Stimulated activated CD4-positive, alpha-beta T cell treated with anti-CD3 and anti-CD28 coated beads, Interleukin-4, amount 100 ng/mL, for 48 hours (primary cell): ENCODE measurements at places on chromosomes 1 and 21.
A peak's percentile ranks its signal among the peaks of the same experiment; 100 is the strongest.

GRCh38 chr1:117659550-117660270 is 53.9 kb downstream of the TENT5C start:
- no peak for DNase-seq

DNA sequence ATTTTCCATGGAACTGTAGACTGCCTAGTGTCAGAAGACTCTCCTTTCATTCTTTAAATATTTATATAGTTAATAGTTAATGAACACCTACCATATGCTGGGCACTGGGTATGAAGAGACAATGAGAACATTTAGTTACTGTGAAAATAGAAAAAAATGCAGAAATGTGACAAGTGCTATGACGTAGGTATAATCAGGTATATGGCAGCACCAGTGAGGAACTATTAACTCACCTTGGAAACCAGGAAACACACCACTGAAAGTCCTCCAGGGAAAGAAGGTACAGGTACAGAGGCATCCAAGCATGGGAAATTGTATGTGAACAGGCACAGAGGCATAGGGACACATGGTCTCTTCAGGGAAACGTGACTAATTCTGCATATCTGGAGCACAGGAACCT is 42.3 kb downstream of the DPT start:
- no peak for DNase-seq

DNA sequence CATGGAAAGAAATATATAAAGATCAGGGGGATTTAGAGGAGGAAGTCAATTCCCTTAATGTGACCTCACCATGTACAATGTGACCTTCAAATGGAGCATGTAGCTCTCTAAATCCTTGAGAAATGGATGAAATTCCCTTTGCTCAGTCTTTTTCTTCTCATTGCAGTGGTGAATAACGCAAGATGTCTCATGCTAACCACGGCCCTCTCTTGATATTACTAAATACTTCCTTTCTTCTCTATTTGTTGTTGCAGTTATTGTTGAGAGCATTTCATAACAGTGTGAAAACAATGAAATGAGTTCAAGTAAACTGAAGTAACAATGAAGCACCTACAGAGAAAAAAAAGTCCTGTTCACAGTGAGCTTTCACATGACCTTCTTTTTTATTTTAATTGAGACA is 55.6 kb downstream of the ZNF281 start:
- no peak for DNase-seq

- DNase-seq, result no peak
Observed at GRCh38 chr1:158685085-158685484, 1.4 kb downstream of the SPTA1 start.

GRCh38 chr1:50110151-50110550 is 1.4 kb downstream of the ELAVL4 start:
- DNase-seq, result no peak

- DNase-seq, result no peak
Observed at GRCh38 chr1:162541619-162542141, 19.8 kb upstream of the UAP1 start.

DNA sequence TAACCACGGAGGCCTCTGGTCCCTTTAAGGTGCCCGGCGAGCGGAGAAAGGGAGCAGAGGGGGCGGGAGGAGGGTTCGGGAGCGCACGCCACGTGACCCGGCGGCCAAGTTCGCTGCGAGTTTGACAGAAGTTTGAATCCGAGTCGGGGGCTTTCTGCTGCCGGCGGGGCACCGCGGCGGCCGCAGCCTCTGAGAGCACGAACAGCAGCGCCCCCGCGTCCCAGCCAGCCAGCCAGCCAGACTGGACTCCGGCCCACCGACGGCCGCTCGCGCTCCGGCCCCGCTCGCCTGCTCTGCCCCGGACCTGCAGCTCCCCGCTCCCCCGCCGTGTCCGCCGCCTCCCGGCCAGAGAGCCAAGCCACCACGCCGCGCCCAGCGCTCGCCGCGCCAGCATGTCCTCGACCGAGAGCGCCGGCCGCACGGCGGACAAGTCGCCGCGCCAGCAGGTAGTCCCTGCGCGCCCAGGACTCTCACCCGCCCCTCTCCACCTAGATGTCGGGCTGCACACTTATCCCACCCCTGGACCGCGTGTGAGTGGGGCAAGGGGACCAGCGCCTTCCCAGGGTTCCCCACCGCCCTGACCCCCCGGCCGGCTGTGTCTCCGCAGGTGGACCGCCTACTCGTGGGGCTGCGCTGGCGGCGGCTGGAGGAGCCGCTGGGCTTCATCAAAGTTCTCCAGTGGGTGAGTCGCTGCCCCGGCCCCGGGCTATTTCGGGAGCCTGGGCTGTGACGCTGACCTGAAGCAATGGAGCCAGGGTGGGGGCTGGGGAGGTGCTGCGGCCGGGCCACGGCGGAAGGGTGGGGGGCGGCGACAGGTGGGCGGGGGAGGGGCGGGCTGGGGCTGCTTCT is at the start of gene SYPL2:
SYPL2 (plus strand) TSS at position 95 of the 849 bp plus-strand sequence; CDS start at position 393, 298 bp downstream.
- DNase-seq, result no peak

DNA sequence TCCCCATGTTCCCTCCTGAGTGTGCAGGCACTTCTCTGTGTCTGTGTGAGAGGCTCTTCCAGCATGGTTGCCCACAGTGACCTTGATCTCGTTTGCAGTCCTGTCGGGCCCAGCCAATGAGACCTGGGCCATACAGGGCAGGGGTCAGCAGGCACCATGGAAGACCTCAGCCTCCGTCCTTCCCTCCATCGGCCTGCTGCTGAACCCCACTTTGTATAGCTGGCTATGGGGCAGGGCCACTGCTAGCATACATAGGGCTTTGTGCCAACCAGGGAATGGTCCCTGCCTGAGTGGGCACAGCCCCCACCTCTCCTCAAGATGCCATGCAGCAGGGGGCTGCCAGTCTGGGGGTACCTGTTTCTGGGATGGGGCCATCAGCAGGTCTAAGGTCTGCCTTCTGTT is 3.8 kb downstream of the C1orf35 start:
- no peak for DNase-seq

DNA sequence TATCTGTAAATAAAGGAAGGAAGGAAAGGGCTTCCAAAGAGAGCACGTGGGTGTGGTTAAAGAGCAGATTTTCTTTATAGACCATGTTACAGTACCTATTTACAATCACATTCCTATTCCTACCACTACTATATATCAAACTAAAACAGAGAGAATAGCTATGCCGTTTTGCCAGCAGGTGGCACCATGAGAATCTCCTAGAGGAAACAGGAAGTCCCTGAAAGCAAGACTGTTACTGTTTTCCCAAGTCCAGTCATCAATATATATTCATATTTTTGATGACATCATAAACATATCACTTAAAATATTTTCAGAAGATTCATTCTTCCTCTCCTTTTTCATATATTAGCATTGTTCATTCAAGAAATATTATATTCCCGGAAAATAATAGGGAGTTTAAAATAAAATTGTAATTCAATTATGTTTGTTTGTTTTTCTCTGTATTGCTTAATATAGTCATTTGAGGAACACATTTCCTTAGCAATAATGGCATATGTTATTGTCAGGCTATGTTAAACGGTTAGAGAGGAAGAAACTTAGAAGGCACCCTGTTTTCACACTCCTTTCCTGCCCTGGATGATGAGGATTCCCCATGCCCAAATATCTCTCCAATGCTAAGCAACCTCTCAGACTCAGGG is 6.6 kb downstream of the CCDC190 start:
- DNase-seq, result peak; percentile 12

DNA sequence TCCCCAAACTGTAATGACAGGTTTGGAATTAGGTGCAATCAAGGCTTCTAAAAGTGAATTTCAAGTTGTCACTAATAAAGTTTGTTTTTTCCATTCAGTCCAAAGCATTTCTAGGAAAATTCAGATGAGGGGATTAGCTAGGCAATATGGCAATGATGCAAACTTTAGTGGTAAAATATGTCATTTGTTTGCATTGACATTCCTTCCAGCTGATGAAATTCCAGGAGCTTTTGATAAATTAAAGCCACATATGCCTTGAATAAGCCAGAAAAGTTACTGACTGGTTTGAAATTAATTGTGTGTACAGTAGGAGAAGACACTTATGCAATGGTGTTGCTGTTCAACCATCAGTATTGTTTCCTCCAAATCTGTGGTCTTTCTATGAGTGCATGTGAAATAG is 57.8 kb downstream of the MROH9 start:
- no peak for DNase-seq

- no peak for DNase-seq
Observed at GRCh38 chr1:84008631-84009030, 9.7 kb upstream of the TTLL7 start.

GRCh38 chr1:219461981-219462400 is 150.9 kb downstream of the ZC3H11B start:
- DNase-seq, result no peak

- no peak for DNase-seq
Observed at GRCh38 chr21:29221253-29221744, 77.4 kb upstream of the BACH1 start.

DNA sequence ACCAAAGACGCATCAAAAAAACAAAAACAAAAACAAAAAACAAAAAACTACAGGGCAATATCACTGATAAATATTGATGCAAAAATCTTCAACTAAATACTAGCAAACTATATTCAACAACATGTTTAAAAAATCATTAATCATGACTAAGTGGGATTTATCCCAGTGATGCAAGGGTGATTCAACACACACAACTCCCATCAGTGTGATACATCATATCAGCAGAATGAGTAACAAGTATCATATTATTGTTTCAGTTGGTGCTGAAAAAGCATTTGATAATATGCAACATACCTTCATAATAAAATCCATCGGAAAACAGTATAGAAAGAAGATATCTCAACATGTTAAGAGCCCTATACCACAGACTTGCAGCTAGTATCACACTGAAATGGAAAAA is 953.0 kb downstream of the AMY1C start:
- DNase-seq, result no peak

DNA sequence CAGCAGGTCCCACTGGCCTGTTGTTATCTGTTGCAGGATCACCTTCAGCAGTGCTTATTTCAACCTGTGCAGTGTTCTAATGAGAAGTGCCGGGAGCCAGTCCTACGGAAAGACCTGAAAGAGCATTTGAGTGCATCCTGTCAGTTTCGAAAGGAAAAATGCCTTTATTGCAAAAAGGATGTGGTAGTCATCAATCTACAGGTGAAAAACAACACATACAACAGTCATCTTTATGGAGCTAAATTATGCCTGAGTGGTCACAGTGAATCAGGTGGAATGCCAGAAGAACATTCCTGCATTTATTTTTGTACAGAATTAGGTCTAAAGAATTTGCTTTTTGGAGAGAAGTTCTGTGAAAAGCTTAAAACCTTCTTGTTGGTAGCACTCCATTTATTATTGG is 33.2 kb downstream of the TRAF5 start:
- no peak for DNase-seq

DNA sequence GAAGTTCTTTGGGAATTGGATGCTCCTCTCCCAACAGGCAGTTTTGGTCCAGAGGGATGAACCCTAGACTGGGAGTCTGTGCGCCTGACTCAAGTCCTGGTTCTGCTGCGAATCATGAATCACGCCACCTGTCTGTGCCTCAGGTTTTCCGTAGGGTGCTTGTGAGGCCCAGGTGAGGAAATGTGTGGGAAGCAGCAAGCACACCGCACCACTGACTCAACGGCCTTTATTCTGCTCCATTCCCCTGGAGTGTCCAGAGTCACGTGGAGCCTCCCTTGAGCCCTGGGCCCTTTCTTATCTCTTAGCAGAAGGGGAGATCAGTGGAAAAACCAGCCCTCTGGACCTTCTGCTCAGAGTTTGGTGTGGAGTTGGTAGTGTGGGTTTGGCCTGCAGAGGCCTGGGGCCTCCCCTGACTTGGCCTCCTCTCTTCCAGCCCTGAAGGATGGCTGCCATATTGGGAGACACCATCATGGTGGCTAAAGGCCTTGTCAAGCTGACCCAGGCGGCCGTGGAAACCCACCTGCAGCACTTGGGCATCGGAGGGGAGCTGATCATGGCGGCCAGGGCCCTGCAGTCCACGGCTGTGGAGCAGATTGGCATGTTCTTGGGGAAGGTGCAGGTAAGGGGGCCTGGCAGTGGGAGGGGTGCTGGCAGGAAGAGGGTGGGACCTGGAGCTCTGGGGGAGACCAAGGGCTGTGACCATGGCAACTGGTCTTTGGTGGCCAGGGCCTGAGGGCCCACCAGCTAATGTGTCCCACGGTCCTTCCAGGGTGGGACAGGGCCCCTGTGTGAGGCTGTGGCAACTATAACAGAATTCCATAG is 21.1 kb downstream of the COQ8A start:
- no peak for DNase-seq

DNA sequence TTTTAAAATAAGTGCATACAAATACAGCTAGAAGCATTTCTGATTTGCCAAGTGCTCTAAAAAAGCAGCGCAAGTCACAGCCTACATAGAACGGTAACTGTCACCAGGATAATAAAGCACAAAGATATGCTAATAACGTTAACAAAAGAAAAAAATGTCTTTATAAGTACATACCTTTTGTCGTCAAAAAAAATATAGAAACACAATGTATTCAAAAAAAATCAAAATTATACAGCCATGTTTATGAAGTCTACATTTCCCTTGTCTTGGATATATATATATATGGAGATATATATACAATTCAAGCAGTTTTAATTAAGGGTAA is 3.2 kb downstream of the IRF2BP2 start:
- no peak for DNase-seq

DNA sequence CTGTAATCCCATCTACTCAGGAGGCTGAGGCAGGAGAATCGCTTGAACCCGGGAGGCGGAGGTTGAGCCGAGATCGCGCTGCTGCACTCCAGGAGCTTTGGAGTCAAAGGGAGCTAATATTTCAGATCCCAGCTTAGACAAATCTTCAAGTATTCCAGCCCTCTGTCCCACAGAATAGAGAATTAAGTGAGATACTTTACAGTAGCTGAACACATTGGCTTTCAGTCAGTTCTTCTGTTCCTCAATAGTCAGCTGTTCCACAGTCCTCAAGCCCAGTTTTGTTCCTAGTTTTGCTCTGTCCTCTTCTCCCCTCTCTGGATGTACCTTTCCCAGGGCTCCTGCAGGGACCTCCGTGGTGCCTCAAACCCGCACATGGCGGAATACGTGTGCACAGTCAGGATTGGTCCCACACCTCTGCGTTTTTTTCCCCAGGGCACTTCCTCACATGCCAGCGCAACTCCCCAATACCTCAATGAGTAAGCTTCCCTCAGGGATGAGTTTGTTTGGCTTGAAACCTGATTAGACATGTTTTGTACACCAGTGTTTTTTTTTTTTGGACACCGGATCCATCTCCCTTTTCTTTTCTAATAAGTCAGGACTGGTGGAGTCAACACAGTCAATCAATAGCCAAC is 1.2 kb downstream of the MFN2 start:
- DNase-seq, result no peak

GRCh38 chr1:55155522-55155921 is 59.6 kb downstream of the USP24 start:
- DNase-seq, result no peak
